T-cell (primary cell): ENCODE measurements at places on chromosomes 12 and 14.

GRCh38 chr12:18242380-18243089 is 18.8 kb upstream of the PIK3C2G start:
- H3K27ac ChIP-seq: no peak overlapping the region
- no peak for DNase-seq
- H3K4me1 ChIP-seq: no peaks in the 10 kb centered on the region
- no peaks in the 10 kb centered on the region for H3K27me3 ChIP-seq

GRCh38 chr12:62694632-62695031 is 228.0 kb downstream of the MON2 start:
- peaks cover 3% of the 10 kb centered on the region for H3K27me3 ChIP-seq
- H3K4me3 ChIP-seq: no peak overlapping the region
- DNase-seq: no peak

GRCh38 chr14:80264702-80265101 is 53.4 kb upstream of the DIO2 start:
- no peak overlapping the region for H3K27ac ChIP-seq
- no peak for DNase-seq
- H3K27me3 ChIP-seq: no peaks in the 10 kb centered on the region
- no peaks in the 10 kb centered on the region for H3K4me1 ChIP-seq

DNA sequence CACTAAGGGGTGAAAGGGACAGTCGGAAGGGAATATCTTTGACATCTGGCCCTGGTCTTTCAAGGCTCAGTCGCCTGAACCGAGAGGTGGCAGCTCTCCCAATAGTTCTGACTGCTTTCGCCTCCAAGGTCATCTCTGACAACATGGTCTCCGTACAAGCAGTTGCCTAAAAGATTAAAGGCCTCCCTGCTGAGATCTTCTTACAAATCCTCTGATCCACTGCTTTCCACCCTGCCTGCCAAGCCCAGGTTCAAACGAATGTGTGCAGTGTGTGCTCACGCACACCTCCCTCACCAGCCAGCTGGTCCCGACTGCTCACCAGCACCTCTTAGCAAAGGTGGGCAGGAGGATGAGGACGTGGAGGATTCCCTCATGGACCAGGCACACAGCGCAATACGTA is 10.4 kb downstream of the B4GALNT3 start:
- DNase-seq: no peak
- H3K27ac ChIP-seq: no peak overlapping the region
- no peaks in the 10 kb centered on the region for H3K27me3 ChIP-seq

GRCh38 chr12:130796985-130797686 is 41.9 kb downstream of the STX2 start:
- peaks cover 65% of the 10 kb centered on the region for H3K36me3 ChIP-seq
- DNase-seq: peak; percentile 14

- H3K36me3 ChIP-seq: no peaks in the 10 kb centered on the region
- DNase-seq: no peak
These were observed 887.2 kb downstream of the NRXN3 start for GRCh38 chr14:79057333-79057732.

DNA sequence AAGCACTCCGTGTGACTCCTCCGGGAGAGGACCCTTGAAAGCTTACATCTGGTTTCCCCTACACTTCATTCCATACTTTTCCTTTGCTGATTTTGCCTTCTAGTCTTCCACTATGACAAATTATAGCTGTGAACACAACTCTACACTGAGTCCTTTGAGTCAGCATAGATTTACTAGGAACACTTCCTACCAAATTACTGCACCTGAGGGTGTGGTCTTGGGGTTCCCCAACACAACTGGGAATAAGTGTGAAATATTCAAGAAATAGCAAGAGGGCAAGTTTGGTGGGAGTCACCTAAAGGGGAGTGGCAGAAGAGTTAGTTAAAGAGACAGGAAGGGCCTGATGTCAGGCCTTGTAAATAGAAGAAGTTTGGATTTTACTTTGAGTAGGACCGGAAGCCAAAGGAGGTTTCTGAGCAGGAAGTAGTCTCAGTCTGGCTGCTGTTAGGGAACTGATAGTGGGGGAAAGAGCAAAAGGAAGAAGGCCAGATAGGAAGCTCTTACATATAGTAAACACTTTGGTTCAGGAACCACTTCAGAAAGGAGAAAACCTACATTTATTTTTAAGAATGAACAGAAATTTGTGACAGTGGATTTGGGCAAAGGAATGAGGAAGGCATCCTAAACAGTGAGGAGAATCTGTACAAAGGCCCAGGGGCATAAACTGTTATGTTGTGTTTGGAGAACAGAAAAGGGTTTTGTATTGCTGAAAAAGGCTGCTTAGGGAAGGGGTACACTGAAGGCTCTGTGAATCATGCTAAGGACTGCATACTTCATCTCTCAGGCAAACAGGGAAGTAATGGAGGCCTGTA is 14.2 kb downstream of the SEL1L start:
- peaks cover 16% of the 10 kb centered on the region for H3K4me1 ChIP-seq
- H3K27me3 ChIP-seq: no peaks in the 10 kb centered on the region
- peak overlapping the region; percentile 49 for H3K27ac ChIP-seq
- H3K36me3 ChIP-seq: peaks cover 56% of the 10 kb centered on the region
- no peak overlapping the region for H3K4me3 ChIP-seq

- H3K4me1 ChIP-seq: no peaks in the 10 kb centered on the region
- H3K27ac ChIP-seq: no peak overlapping the region
- no peaks in the 10 kb centered on the region for H3K36me3 ChIP-seq
- H3K4me3 ChIP-seq: no peak overlapping the region
These were observed 12.3 kb upstream of the DLK1 start for GRCh38 chr14:100714258-100714892.

- no peaks in the 10 kb centered on the region for H3K27me3 ChIP-seq
- peaks cover 5% of the 10 kb centered on the region for H3K4me1 ChIP-seq
- no peak for DNase-seq
- no peaks in the 10 kb centered on the region for H3K36me3 ChIP-seq
These were observed 119.5 kb downstream of the VEZT start for GRCh38 chr12:95337146-95337545.

DNA sequence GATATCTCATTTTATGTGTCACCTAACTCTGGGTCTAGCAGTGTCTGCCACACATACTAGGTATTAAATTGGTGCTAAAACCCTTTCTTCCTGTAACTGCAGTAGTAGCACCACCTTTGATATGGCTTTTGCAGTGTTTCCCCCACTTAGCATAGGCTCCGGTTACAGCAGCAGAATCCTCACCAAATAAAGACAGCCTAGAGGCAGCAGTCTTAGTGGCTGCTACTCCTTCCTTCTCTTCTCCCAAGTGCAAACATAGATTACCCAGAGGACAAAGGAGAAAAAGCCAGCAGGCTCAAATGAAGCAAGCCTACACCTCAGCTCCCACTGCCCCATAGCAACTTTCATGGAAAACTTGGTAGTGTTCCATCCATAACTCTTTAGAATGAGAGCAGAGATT is 30.1 kb upstream of the ABCC9 start:
- no peaks in the 10 kb centered on the region for H3K4me1 ChIP-seq
- no peaks in the 10 kb centered on the region for H3K36me3 ChIP-seq
- H3K4me3 ChIP-seq: no peak overlapping the region
- no peak for DNase-seq
- no peaks in the 10 kb centered on the region for H3K27me3 ChIP-seq

DNA sequence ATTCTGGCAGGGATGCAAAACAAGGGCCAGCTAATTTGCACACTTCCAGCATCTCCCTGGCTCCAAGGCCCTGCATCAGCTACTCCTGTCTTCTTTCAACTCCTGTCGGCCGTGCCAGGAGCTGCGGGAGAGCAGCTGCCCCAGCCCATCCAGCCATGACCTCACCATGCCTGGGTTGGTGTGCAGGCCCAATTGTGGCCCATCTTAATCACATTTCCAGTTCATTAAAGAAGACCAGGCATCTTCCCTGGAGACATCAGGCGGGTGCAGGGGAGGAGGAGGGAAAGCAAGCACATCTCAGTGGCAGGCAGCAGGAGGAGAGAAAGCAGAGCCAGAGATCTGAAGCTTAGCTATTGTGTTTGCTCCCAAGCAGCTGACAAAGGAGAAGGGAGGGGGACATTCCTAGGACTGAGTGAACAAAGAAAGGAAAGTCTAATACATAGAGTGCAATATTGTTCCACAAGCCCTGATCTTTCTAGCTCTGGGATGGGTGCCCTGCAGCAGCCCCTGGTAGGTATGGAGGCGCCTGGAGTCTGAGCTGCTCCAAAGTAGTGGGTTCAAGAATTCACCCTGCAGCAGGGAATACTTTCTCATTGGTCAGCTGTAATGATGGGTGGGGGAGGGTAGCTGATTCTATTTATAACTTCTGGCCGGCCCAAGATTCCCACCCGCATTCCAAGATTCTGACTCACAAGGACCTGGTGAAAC is 40.1 kb downstream of the VWF start:
- H3K27me3 ChIP-seq: no peaks in the 10 kb centered on the region
- no peaks in the 10 kb centered on the region for H3K36me3 ChIP-seq
- H3K4me1 ChIP-seq: no peaks in the 10 kb centered on the region

- H3K27ac ChIP-seq: no peak overlapping the region
- no peaks in the 10 kb centered on the region for H3K4me1 ChIP-seq
- no peak for DNase-seq
- no peaks in the 10 kb centered on the region for H3K36me3 ChIP-seq
- H3K27me3 ChIP-seq: no peaks in the 10 kb centered on the region
- H3K4me3 ChIP-seq: no peak overlapping the region
These were observed 465.3 kb downstream of the PRKD1 start for GRCh38 chr14:29462321-29462720.

GRCh38 chr14:97642631-97643030 is 845.4 kb downstream of the VRK1 start:
- DNase-seq: no peak
- no peak overlapping the region for H3K4me3 ChIP-seq
- H3K36me3 ChIP-seq: no peaks in the 10 kb centered on the region
- H3K27ac ChIP-seq: no peak overlapping the region

DNA sequence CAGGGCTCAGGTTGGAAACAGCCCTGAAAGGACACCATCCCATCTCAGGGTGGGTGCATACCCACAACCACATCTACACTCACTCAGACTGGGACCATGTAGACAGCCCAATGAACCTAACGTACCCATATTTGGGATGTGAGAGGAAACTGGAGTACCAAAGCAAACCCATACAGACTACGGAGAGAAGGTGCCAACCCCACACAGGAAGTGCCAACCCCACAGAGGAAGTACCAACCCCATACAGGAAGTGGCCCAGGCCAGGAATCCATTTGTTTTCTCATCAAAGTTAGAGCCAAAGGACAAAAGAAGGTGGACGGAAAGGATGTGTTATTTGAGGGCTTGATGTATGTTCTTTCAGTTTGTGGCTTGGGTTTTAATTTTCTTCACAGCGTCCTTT is 19.5 kb upstream of the SPIC start:
- peaks cover 4% of the 10 kb centered on the region for H3K4me1 ChIP-seq
- no peaks in the 10 kb centered on the region for H3K36me3 ChIP-seq
- no peak overlapping the region for H3K27ac ChIP-seq

DNA sequence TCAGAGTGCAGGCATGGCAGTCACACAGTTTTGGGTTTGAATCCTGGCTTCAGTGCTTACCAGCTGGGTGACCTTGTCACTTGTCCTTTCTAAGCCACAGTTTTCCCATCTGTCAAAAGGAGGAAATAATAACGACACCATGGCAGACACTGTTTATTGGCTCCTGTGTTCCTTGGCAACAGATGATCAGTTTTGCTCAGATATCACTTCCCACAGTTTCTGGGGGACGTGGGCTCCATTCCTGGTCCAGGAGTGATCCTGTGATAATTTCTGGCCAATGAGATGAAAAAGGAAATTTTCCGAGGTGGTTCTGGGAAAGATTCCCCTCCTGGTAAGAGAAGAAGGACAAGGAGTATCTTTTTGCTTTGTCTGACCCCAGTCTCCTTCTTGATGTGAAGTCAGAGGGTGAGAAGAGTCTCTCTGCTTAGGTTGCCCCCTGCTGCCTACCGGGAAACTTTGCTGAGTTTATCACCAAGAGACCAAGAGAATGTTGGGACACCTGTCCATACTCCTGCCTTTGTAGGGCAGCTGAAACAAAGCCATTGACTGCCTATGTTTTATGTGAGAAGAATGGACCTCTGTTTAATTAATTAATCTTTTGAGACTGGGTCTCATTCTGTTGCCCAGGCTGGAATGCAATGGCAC is 178.9 kb upstream of the NRXN3 start:
- no peak for DNase-seq
- H3K4me1 ChIP-seq: no peaks in the 10 kb centered on the region

GRCh38 chr14:68661226-68662225 is 131.3 kb downstream of the ZFP36L1 start:
- H3K4me1 ChIP-seq: peaks cover 11% of the 10 kb centered on the region
- H3K27ac ChIP-seq: no peak overlapping the region
- no peaks in the 10 kb centered on the region for H3K27me3 ChIP-seq
- no peaks in the 10 kb centered on the region for H3K36me3 ChIP-seq
- H3K4me3 ChIP-seq: no peak overlapping the region

GRCh38 chr14:68866991-68867533 is 74.2 kb upstream of the ZFP36L1 start:
- peaks cover 3% of the 10 kb centered on the region for H3K36me3 ChIP-seq
- DNase-seq: no peak
- no peaks in the 10 kb centered on the region for H3K27me3 ChIP-seq
- H3K4me1 ChIP-seq: no peaks in the 10 kb centered on the region
- H3K4me3 ChIP-seq: no peak overlapping the region

GRCh38 chr12:104712477-104712876 is 245.6 kb downstream of the SLC41A2 start:
- H3K27ac ChIP-seq: no peak overlapping the region
- H3K4me3 ChIP-seq: no peak overlapping the region
- no peaks in the 10 kb centered on the region for H3K36me3 ChIP-seq
- DNase-seq: no peak

DNA sequence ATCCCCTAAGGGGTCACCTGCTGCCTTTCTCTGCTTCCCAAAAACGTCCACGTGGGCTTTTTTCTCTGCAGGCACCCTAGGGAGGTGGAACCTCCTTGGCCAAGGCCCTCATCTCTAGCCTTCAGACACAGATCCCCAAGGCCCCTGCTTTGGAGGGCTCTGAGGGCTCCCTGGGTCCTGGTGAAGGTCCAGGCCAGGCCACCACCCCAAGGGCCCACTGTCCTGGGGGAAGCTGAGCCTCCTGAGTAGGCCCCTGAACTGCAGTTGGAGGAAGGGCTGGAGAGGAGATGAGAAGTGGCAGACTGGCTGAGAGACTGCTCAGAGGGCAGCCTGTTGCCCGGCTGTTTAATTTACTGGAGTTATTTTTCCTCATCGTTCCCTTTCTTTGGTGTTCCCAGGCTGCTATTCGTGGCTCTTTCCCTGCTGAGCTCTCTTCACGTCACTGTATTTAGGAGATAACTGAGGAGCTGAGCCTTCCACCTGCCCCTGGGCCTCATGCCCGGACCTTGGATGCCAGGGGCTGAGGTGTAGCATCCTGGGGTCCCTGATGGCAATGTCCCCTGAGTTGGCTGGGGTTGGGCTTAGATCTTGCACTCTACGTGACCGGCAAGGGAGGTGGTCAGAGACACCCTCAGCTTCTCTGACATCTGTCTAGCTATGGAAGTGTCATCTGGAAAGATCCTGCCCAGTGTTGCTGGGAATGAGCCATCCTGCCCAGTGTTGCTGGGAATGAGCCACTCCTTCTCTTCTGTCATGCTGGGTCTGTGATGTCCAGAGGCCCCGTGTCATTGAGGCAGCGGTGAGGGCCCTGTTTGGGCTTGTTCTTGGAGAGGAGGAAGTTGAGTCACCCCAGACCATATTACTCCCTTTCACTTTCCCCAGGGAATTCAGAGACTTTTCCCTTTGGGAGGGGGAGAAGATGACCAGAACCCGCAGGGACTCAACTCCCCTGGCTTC is 139.8 kb downstream of the TSPAN9 start:
- no peak for DNase-seq
- no peak overlapping the region for H3K4me3 ChIP-seq
- no peaks in the 10 kb centered on the region for H3K36me3 ChIP-seq

GRCh38 chr12:45483571-45483970 is 245.9 kb upstream of the ARID2 start:
- no peaks in the 10 kb centered on the region for H3K27me3 ChIP-seq
- no peaks in the 10 kb centered on the region for H3K36me3 ChIP-seq
- no peaks in the 10 kb centered on the region for H3K4me1 ChIP-seq
- no peak for DNase-seq
- no peak overlapping the region for H3K4me3 ChIP-seq

GRCh38 chr12:28500373-28501024 is 310.2 kb downstream of the CCDC91 start:
- no peak overlapping the region for H3K4me3 ChIP-seq
- no peak overlapping the region for H3K27ac ChIP-seq
- H3K27me3 ChIP-seq: no peaks in the 10 kb centered on the region
